ENCODE measurements at places on chromosomes 7 and 10.

- DNase-seq = no peak
These were observed 319.2 kb downstream of the EXOC4 start for GRCh38 chr7:133572087-133572486.

GRCh38 chr7:27221201-27221797 is 21.3 kb upstream of the EVX1 start:
- no peak for DNase-seq

DNA sequence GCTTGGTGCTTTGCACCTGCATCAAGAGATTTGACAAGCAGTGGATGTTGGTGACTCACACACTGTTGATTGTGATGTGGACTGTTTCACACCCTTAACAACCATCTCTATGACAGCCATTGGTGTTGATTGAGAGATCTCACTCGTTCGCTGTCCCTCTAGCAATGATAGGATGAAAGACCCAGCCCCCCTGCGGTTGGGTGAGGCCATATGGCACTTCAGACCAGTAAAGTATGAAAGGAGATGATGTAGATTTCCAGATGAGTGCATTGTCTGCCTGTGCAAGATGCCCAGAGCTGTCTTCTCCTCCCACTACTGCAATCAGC is 138.7 kb upstream of the PRR15 start:
- DNase-seq = no peak

DNA sequence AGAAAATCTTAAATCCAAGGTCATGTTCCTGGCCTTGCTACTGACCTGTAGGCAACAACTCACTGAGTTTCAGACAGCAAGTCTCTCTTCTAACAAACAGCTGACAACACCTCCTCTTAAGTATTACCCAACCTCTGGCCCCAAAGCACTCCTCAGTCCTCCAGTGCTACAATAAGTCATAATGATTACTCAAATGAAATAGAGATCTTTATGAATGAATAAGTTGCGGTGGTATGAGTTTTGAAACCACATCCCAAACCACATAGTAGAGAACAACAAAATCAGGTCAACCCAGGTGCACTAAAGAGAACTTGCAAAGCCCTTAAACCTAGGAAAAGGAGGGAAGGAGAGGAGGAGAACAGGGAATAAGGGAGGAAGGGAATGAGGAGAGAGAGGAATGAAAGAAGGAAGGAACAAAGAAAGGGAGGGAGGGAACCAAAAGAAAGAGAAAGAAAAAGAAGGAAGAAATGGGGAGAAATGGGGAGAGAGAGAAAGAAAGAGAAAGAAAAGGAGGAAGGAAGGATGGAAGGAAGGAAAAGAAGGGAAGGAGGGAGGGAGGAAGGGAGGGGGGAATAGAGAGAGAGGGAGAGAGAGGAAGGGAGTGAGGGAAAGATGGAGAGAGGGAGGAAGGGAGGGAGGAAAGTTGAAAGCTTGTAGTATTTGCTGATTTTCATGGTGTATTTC is 142.8 kb upstream of the CALCR start:
- DNase-seq = no peak

GRCh38 chr10:48215486-48216203 is 58.9 kb downstream of the FRMPD2 start:
- DNase-seq = peak; percentile 27

DNA sequence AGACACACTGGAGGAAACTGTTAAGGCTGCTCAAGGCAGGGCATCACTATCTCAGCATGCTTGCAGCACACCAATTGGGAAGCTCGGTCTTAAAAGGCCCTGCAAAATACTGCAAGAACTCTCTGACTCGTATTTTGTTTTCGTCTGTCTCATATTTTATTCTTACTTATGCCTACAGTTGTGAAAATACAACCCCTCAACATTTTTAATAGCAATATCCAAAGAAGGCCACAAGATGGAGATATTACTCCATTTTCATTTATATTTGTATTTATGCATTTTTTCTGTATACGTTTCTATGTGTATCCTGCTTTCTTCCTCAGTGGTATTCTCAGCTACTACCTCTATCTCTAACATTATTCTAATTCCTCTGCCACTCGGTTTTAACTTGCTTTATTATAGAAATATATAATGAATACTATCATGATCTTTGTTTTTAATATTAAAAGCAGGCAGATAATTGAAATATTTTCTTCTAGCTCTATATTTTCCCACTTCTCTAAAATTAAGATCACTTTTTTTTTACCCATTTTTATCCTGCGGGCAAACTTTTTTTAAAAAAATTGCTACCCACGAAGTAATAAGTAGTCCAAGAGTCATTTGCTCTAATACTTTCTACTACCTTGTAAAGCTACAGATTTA is 10.0 kb downstream of the DNAJC1 start:
- DNase-seq = peak; percentile 59

- no peak for DNase-seq
These were observed 8.0 kb downstream of the KLF6 start for GRCh38 chr10:3776796-3777571.

DNA sequence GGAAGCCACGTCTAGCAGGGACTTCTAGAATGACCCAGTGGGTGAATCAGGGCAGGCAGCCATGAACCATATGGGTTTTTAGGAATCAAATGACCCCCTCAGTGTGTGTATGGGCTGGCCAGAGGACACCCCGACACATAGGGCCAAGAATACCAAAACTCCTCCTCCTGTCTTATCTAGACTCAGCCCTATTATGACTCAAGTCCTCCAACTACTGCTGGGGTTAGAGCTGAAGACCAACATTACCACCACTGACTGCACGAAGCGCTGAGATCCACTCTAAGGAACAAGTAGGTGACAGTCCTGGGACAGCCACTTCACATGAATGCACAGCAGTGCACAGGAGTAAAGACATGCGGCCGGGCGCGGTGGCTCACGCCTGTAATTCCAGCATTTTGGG is 11.5 kb upstream of the SVOPL start:
- DNase-seq = no peak

DNA sequence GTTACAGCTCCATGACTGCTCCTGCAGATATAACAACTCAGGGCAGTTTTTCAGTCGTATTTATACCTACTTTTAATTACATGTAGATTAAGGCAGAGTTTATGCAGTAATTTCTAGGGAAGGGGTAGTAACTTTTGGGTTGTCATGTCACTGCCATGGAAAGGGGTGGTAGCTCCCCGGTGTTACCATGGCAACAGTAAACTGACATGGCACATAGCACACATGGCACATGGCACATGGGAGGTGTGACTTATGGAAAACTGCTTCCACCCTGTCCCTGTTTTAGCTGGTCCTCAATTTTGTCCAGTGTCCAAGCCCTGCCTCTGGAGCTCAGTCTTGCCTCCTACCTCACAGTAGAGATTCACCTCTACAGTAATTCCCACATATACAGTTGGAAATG is 3.9 kb upstream of the TOMM7 start:
- DNase-seq = no peak

- DNase-seq = no peak
These were observed 8.9 kb downstream of the GLI3 start for GRCh38 chr7:42227936-42228591.

GRCh38 chr7:134449680-134450079 is 9.2 kb downstream of the AKR1B1 start:
- no peak for DNase-seq

DNA sequence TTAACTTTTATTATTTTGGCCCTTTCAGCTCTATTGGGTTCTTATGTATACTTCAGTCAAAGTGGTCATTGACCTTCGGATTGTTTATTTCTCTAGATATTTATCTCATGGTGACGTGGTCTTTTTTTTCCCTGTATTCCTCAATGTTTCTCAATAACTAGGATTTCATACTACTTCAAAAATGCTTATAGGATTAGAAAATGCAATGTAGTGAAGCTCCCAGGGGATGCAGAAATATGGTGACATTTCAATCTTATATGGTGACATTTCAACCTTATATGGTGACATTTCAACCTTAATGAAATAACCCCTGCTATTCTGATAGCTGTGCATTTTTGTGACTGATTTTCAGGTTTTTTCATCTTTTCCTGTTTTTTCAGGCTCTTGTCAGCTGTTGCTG is 51.4 kb downstream of the CHRM2 start:
- no peak for DNase-seq

GRCh38 chr10:54559498-54559897 is 241.5 kb downstream of the PCDH15 start:
- DNase-seq = no peak

DNA sequence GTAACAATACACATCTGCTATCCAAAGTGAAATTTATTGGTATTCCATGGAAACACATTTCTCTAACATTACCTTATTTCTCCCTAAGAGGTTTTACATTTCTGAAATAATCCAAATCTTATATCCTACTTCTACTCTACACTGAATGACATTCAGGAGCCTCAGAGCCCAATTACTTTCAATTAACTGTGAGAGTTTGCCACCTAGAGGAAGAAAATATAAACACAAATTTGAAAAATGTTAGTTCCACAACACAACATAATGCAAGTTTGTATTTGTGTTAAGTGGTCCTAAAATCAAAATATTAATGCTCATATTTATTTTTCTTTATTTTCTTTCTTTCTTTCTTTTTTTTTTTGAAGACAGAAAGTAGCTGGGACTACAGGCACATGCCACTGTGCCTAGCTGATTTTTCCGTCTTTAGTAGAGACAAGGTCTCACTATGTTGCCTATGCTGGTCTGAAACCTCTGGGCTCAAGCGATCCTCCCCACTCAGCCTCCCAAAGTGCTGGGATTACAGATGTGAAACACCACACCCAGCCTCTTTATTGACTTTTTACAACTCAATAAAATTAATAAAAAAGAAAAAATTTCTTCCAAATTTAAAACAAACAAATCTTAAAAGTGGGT is 46.0 kb downstream of the ATAD1 start:
- no peak for DNase-seq

GRCh38 chr7:22855049-22855392 is 32.4 kb upstream of the TOMM7 start:
- no peak for DNase-seq

DNA sequence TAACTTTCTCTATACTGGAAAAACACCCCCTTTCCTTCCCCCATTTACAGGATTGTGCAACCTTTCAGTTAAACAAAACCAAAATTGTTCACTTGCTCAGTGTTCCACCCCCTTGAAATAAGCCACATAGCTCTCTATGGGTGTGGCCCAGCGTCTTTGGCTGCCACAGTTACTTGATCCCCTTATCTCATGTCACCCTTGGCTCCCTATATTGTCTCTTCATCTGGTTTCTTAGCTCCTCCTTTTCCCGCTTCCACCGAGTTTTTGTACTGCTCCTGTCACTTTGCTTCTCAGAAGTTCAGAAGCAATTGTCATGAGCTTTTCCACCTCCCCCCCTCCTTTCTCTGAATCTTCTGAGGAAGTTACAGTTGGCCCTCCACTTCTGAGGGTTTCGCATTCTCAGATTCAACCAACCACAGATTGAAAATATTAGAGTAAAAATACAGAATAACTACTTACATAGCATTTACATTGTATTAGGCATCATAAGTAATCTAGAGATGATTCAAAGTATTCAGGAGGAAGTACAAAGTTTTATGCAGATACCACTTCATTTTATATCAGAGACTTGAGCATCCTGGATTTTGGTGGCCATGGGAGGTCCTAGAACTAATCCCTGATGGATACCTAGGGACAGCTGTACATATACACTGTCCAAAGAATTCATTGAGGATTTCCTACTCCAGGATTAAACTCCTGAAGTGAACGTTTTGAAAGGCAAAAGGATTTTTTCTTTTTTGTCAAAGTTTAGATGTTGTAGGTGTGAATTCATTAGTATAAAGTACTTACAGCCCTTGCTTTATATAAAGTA is 60.4 kb downstream of the ADD3 start:
- DNase-seq = no peak

DNA sequence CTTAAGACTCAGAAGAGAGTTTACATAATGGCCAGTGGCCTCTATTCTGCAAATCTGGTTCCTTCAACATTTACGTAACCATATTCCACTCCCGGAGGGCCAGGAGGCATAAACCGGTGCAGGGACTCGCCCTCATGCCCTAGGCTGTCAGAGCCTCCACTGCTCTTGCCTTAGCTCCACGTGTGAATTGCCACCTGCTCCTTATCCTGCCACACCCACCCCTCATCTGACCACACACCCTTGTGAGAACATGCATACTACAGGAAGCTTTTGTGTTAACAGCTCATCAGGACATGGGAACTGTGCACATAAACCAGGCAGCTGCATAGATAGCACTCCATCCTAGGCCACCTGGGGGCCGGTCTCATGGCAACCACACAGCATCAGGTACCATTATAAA is 146.7 kb upstream of the PFKP start:
- DNase-seq = no peak

DNA sequence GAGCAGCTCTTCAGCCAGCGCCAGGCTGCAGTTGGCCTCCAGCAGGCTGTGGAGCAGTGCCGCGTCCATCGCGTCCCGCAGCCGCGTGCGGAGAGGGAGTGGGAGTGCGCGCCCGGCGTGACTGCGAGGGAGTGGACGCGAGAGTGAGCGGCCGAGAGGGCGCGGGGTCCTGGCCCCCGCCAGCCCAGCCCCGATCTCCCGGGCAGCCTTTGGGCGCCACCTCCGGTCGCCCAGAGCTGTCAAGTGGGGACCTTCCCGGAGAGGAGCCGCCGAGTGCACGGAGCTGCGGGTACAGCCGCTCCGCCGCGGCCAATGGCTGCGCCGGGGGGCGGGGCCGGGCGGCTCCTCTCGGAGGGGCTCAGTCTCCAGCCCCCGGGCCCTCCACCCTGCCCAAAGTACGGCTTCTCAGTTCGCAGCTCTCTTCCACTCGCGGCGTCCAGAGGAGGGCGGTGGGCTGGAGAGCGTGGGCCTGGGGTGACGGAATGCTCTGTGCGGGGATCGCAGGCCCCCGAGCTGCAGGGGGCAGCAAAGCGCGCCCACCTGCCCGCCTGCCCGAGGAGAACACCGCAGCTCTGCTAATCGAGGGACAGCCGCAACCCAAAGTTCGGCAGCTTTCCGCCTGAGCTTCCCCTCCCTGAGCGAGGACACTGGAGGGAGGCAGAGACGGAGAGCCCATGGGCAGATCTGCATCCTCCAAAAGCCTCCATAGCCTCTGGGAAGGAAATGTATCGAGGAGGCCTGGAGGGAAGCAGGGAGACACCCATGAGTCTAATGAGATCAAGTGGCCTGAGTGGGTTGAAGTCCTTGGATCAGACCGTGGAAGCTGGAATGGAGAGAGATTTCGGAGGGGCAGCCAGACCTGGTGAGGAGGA is at the start of gene CRHR2:
TSS of gene CRHR2 (minus strand) at position 245 of the 872 bp plus-strand sequence. CDS start at position 69, 176 bp downstream.
- DNase-seq = peak; percentile 45

DNA sequence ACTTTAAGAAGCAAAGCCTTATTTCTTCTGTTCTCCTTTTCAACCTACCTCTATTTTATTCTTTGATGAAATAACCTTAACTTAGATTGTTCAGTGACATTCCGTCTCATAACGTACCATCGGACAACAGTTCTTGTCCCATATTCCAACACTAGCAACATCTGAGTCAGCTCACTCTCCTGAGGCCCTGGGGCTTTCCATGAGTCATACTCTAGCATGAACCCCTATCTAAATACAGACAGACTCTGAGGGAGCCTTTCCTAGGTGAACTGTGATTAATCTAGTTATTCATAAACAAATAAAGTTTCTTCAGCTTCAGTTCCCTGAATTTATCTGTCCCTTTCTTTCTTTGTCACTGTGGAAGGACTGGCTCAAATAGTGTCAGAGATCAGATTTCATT is 168.7 kb upstream of the LYZL1 start:
- DNase-seq = no peak

- peak; percentile 29 for DNase-seq
These were observed at the start of gene MXI1 for GRCh38 chr10:110207011-110207804. MXI1 (plus strand) TSS chr10:110207605; CDS start chr10:110207809, 204 bp downstream.

- no peak for DNase-seq
These were observed 138.9 kb downstream of the JAZF1 start for GRCh38 chr7:28041508-28042314.

Measured in NCI-H1694 treated with DMSO at 0.1 percent for 48 hours (cell line).